Endodermal cell (in vitro differentiated cells): ENCODE measurements at places on chromosomes 3 and 15. TPM values are rescaled to one million over a fixed set of nuclear protein-coding genes. Genes with fewer than 3 reads are reported as not detected.

C15orf40 gene
- total RNA-seq, result 14.1 to 18.4 TPM (median 17.7 TPM) in 3 replicates

NANOGP8 gene
- total RNA-seq, result 47.2 and 56.8 TPM in 2 replicates

ARHGEF26 gene
- 9.3 and 10.1 TPM in 2 replicates for total RNA-seq

PLA2G4D gene
- total RNA-seq, result not detected in 3 replicates

PSTPIP1 gene
- 0.29 and 0.75 TPM in 2 replicates for total RNA-seq

KCNMB2 gene
- total RNA-seq, result not detected in 2 replicates

CD96 gene
- 0.18 TPM in 1 of 2 replicates, not detected in the other for total RNA-seq

SLC35A5 gene
- 35.1 to 45.6 TPM (median 43.2 TPM) in 3 replicates for total RNA-seq

CHRFAM7A gene
- 1.1 and 1.6 TPM in 2 replicates for total RNA-seq

TIGIT gene
- total RNA-seq, result not detected in 3 replicates

CLRN1 gene
- total RNA-seq, result not detected in 2 replicates

MRAS gene
- 11.3 and 16.1 TPM in 2 replicates for total RNA-seq

IGDCC3 gene
- total RNA-seq, result 6.3 to 8.4 TPM (median 7.9 TPM) in 3 replicates

SLC9A9 gene
- total RNA-seq, result 3.7 and 4.3 TPM in 2 replicates

HIGD2B gene
- not detected in 2 replicates for total RNA-seq

COL8A1 gene
- total RNA-seq, result 1.8 to 3.5 TPM (median 2.8 TPM) in 3 replicates

GOLGA8T gene
- total RNA-seq, result 0.46 to 0.58 TPM in 2 of 3 replicates, not detected in the other

TF gene
- total RNA-seq, result 0.23 and 0.40 TPM in 2 replicates

CCDC39 gene
- total RNA-seq, result 0.20 and 0.25 TPM in 2 replicates

ARGFX gene
- not detected in 3 replicates for total RNA-seq

NT5DC2 gene
- total RNA-seq, result 184 to 347 TPM (median 341 TPM) in 3 replicates

NOX5 gene
- total RNA-seq, result 0.05 to 0.08 TPM in 2 of 3 replicates, not detected in the other

FBXW12 gene
- total RNA-seq, result 0.13 TPM in 1 of 2 replicates, not detected in the other

RETNLB gene
- total RNA-seq, result not detected in 3 replicates

AMT gene
- 43.0 and 44.4 TPM in 2 replicates for total RNA-seq

ASB14 gene
- total RNA-seq, result not detected in 2 replicates

CAMP gene
- total RNA-seq, result not detected in 2 replicates

VGLL3 gene
- total RNA-seq, result 1.8 and 2.0 TPM in 2 replicates

PCOLCE2 gene
- total RNA-seq, result 14.2 and 18.0 TPM in 2 replicates
